ENCODE measurements at places on chromosomes 4 and X.
A peak's percentile ranks its signal among the peaks of the same experiment; 100 is the strongest.

GRCh38 chr4:183241322-183241640, 78.8 kb downstream of the CLDN22 start:
- no peak for DNase-seq

- no peak for DNase-seq
Observed at GRCh38 chr4:45324455-45325417, 598.4 kb upstream of the GNPDA2 start.

DNA sequence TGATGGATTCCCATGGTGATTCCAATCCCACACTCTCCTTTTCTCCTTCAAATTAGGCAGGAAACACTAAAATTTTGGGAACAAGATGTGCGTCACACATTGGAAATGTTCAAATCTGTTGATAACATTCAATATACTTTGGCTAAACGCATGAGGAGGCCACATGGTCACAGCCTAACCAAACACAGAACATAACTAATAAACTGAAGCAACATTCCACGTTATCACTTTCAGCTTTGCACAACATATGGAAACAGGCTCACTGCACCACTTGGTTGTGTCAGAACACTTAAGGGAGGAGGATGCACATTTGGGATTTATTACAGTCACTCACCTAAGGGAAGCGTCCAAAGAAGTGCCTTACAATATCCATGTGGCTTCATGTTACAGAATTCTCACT, 4.7 kb downstream of the SH3RF1 start:
- DNase-seq, result no peak

DNA sequence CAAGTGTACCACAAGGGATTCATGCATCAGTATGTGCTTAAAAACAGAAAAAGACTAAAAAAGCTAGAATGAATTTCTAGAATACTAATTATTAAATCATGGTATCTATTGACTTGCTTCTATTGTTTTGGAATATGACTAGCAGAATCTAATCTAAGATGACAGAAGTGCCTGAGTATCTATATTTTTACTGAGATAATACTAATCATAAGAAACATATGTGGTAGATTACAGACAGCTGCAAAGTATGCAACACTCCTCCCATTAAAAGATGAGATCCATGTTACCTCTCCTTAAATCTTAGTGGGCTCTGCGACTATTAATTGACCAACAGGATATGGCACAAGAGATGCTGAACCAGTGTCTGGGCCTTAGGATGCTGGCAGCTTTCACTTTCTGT, 89.4 kb downstream of the COL25A1 start:
- no peak for DNase-seq

DNA sequence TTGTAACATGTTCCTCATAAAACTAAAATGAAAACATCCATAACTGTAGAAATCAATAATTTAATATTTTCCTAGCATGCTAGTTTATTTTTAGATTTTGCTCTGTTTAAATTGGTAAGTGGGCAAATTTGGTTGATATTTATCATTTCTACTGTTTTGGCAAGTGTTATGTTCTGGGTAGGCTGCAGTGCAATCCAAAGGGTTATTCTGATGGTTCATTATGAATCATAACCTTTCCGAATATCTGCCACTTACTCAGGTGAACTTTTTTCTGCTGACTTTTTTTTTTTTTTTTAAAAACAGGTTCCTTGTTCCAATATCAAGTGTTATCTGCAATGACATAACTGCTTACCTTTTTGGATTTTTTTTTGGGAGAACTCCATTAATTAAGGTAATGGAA, 52.0 kb downstream of the CDS1 start:
- DNase-seq, result no peak

- no peak for DNase-seq
Observed at GRCh38 chr4:1807332-1807777, 14.3 kb downstream of the FGFR3 start.

GRCh38 chr4:92246384-92246783, 57.4 kb upstream of the GRID2 start:
- no peak for DNase-seq

DNA sequence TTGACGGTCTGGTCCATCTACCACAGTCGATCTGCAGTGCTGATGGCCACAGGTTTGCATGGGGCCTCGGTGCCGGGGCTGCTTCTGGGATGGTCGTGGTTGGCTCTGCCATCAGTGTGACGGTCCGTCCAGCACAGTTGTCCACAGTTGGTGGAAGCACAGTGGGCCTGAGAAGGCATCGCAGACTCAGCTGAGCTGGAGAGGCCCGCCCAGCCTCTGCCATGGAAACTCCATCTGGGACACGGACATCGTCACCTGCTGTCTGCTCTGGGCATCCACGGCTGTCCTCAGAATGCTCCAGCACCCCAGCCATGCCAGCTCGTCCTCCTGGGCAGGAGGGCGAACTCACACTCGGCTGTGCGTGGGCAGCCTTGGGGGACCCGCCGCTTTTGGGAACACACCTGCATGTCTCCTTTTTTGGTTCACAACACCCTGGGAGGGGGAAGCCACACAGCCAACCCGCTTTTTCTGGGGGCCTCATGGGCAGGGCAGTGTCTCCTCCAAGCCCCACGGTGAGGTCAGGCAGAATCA, 33.0 kb downstream of the ABLIM2 start:
- no peak for DNase-seq

- DNase-seq, result no peak
Observed at GRCh38 chrX:113260474-113260873, 419.8 kb upstream of the AMOT start.

DNA sequence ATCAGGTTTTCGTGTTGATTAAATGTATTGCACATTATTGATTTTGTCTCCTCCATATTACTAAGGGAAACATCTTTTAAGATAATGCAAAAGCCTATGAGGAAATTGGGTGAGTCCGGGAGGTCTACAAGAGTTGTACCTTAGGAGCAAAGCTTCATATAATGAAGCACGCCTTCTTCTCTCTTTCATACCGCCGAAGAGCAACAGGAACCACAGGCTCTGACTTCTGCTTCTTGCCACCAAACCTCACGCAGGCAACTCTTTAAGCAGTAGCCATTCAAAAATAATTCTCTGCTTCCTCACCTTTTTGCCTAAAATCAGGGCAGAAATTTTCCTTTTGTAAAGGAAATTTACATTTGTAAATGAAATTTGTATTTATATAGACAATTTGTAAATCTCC, 139.6 kb downstream of the SPRY1 start:
- DNase-seq, result no peak

DNA sequence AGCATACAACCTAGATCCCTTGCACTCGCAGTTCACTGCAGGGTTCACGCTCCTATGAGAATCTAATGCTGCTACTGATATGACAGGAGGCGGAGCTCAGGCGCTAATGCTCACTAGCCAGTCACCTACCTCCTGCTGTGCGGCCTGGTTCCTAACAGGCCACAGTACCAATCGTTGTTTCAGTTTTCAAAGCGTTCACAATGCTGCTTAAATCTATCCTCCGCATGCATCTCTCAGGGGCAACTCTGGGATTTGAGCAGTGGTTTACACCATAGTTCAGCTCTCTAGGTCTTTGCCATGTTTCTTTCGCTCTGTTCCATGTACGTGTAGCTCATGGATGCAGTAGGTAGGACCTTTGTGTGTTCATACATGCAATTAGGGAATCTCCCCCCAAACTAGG, 47.2 kb downstream of the CLOCK start:
- no peak for DNase-seq

DNA sequence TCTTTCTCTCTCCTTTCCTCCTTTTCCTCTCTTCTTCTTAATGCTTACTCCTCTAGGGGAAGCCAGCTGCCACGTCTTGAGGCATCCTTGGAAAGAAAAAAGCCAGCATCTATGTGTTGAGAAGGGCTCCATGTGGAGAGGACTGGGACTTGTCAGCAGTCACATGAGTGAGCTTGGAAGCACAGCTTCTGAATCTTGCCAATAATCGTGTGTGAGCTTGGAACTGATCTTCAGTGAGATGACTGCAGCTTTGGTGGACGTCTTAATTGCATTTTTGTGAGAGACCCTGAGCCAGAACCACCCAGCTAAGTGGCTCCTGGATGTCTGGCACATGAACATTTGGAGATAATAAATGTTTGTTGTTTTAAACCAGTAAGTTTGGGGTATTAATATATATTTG, 371.7 kb downstream of the SLITRK2 start:
- no peak for DNase-seq

DNA sequence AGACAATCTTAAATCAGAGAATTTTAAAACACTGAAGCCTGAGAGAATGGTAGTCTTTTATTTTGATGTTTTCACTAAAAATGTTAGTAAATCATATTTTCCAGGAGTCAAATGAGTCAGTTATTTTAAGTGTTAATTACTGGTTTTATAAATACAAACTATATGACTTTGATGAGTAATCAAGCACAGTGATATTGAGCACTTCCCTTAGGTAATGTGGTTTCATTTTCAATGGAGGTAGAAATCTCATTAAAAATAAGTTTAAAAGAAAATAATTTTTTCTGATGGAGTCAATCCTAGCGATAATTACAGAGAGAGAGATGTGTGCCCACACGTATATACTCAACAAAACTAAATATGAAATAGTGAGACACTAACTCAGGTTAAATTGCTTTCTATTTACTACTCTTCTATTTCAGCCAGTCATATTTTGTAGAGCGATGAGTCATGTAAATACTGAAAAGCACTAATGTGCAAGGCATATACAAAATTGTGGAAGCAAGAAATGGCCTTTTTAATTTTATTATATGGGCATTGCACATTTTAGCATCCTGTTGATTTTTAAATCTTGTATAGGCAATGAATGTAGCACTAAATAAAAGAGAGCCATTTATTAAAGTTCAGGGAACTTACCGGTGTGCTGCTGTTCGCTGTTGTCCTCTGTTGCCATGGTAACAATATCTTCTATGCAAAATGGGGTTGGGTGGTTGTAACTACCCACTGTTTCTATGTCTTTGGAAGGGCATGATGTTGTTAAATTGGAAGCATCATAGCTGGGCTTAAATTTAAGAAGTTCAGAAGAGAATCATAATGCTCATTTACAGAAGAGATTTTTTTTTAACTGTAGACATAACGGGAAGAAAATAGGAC, 513.7 kb downstream of the TLL1 start:
- DNase-seq, result no peak

GRCh38 chr4:147963839-147964238, 232.0 kb downstream of the ARHGAP10 start:
- no peak for DNase-seq

DNA sequence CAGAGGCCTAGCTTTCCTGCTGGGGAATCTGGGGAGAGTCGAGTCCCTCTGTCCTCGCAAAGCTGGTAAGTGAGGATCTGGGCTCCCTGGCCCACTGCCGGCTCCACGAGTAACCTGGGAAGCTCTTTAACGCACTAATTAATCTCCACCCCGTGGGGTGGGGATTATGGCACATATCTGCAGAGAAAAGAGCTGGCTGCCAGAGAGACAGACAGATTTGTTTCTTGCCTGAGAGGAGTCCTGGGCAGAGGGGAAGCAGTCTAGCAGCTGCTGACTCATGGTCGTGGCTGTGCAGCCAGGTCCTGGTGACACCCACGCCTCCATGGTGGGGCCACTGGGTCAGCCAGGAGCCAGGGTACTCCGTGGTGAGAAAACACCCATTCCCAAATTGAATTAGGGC, 14.0 kb downstream of the SORCS2 start:
- no peak for DNase-seq

DNA sequence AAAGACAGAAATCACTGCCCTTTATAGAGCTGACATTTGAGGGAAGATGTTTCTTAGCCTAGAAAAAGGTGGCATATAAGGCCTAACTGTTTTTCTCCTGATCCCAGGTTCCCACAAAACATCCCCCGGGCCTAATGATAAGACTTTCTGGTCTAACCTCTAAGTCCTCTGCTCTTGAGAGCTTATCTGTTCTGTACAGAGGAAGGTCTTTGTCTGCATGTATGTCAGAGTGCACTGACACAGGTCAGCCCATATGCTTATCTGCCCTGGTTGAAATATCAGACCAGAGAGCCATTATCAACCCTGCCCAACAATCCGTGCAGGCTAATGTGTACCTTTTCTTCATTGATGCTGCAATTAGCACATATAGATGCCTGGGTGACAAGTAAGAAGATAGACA, 76.2 kb downstream of the ARHGEF9 start:
- DNase-seq, result no peak

DNA sequence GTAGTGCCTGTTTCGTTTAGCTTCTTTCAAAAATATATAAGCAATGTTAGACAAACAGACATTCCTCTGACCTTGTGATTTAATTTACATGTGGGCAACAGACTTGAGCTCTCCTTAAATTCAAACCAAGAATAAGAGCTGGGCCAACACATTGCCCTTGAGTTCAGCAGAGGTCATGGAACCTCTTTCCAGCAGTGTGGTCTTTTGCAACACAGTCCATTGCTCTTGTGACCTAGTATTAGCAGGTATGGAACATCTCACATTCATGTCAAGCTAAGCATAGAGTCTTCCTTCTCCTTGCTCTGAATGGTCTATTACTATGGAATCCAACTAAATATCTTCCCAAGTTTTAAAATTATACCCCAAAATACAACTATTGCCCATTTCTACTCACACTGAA, 33.7 kb upstream of the MND1 start:
- DNase-seq, result no peak

DNA sequence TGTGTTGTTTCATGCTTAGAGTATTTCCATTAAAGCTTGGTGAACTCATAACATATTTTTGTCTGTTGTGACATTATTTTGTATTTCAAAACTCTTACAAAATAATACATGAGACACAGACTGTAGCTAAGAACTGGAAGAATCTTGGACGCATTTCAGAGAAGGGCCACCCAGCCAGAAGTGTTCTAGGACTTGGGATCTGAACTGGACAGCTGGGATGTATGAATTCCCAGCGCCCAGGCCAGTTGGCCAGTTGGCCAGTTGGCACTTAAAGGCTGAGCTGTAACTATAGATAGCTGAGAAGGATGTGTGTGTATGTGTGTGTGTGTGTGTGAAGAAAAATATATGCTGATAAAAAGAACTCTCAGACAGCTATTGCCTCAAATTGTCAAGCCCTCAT, 193.4 kb upstream of the GPR101 start:
- DNase-seq, result no peak

- no peak for DNase-seq
Observed at GRCh38 chr4:100593935-100594334, 76.1 kb upstream of the EMCN start.

DNA sequence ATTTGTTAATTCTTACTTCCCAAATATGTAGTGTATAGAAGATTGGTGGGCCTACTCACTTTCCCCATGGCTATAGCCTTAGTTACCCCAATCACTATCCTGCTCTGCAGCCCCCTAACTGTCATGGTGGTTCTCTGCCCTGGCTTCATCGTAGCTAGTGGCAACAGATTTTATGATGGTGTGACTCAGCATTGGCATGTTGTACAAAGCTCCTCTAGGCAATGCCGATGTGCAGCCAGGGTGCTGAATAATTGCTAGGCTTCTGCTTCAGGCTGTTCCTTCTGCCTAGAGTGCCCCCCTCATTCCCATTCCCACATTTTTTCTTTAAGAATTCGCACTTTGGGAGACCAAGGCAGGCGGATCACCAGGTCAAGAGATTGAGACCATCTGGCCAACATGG, 35.2 kb downstream of the AFF2 start:
- no peak for DNase-seq

- no peak for DNase-seq
Observed at GRCh38 chrX:54093159-54093558, 48.9 kb upstream of the PHF8 start.

- peak; percentile 65 for DNase-seq
Observed at GRCh38 chr4:80072228-80072743, 743 bp downstream of the ANTXR2 start.

Data from CD4-positive, alpha-beta T cell treated with Interleukin-21 for 1 hour (primary cell).